Renal pelvis (tissue), 12 donors: ENCODE measurements at places on chromosomes 7 and 10.
A peak's percentile ranks its signal among the peaks of the same experiment; 100 is the strongest.

GRCh38 chr7:73774923-73775322 lies 4.9 kb upstream of the CLDN3 start:
- DNase-seq = no peak

DNA sequence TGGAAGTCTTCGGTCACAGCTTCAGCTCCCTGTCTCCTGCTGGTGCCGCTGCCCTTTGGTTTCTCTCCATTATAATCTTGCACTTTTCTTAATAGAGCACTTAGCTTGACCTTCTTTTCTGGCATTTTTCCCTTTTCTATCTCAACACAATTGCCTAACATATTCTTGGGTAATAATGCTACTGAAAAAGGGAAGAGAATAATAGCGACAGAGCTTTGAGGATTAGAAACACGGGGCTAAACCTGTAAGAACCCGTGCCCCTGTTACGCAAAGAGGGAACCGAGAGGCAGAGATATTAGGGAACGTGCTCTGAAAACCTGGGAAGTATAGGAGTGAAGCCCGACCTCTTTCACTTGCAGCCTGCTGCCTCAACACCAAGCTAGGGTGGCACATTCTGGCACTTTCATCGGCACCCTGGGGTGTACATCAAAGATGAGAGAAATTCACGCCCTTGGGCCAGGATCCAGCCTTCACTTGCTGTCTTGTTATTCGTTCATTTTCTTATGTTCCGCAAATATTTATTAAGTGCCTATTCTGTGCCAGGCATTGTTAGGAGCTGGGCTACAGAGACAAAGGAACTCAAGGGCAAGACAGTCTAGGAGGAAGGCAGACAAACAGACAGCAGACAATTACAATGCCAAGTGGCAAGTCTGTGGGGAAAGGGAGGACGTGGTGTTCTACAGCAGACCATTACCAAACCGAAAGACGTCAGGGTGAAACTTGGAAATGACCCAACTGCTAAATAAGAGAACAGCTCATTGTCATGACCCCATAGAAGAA lies 33.0 kb upstream of the GALNTL5 start:
- DNase-seq = no peak

DNA sequence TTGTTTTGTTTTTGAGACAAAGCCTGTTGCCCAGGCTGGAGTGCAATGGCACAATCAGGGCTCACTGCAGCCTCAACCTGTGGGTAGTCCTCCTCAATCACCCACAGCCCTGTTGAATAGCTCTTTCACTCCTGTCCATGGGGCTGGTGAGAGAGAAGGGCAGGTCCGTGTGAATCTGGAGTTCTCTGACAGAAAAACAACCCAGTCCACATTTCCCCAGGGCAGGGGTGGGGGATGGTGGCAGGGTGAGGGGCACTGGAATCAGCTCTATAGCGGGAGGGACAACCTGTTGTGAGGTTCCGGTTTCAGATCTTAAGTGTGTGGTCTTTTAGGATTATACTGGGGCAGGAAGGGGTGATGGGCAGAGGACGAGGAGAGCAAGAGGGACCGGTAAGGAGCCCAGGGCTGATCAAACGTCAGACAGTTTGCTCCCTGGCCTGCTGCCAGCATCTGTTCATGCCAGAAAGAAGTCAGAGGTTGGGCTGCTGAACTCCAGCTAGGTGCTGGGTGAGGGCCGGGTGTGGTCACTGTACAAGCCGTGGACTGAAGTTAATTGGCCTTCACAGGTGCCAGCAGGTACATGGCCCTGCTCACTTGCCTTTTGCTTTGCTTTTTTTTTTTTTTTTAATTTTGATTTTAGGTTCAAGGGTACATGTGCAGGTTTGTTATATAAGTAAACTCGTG lies 33.2 kb upstream of the MKRN1 start:
- no peak for DNase-seq

DNA sequence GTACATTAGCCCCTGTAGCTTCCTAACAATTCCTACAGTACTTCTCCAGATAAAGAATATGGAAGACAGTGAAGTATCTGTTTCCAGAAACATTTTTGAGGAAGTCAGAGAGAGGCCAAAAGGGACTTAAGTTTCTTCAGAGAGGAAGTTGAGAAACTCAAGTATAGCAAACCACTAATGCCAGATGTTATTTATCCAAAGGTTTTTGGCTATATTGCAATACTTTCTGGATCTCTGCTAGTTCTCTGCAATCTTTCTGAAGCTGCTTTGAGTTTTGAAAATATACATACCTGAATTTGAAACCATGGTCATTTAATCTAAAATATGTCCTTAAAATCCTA lies 64.7 kb downstream of the BICC1 start:
- DNase-seq = peak; percentile 45
